ENCODE measurements at places on chromosomes 7 and 10.
A peak's percentile ranks its signal among the peaks of the same experiment; 100 is the strongest.

DNA sequence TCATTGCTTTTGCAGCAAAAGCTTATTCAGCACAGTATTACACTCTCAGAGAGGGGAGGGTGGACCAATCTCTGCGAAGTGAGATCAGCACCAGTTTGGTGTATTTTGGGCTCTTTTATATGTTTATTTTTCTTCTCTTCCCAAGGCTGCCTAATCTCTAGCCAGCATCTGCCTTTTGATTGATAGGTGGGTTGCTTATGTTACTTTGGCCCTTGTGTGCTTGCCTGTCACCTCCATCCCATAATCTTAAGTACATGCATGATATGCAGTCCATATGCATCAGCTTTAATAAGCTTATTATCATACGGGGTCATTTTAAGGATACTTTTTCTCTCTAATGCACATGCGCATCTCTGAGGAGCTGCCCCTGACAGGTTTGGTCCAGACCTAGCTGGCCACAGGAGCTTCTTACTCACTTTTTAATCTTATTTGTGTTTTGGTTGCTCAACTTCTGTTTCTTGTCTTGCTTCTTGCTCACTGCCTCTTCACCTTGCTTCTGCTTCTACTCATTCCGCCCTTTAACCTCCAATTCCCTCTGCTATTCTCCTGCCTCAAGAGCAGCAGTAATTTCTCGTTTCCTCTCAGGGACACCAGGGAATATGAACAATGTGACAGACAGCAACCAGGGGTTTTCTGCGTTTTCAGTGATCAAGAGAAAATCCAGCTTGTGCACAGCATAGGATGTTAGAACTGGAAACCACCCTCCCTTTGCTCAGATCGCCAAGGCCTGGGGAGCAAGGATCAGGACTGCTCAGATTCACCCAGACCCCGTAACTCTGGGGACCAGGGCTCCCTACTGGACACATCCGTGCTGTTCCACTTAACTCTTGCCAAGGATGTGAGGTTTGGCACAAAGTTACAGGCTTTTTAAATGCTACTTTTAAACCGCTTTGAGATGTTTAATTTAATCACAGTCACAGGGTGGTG is 10.0 kb downstream of the RGR start:
- no peak for DNase-seq

- DNase-seq = peak; percentile 17
Observed at GRCh38 chr10:75530299-75530698, 98.9 kb downstream of the LRMDA start.

- no peak for DNase-seq
Observed at GRCh38 chr10:123909426-123909825, 17.8 kb upstream of the CPXM2 start.

DNA sequence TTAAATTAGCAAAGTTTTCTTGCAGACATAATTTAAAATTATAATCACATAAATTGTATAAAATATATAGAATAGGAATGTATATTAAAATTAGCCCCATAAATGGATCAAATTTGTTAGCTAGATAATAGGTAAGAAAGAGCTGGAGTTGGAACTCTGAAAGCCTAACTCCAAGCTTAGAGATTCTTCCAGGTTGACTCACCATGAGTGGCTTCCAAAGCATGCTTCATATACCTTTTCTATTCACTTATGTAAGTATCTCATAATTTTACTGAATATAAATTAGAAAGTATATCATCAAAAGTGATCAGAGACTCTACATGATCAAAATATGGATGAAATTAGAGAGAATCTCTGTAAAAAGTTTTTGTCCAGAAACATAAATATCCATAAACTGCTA is 320.7 kb upstream of the MAGI2 start:
- DNase-seq = no peak

DNA sequence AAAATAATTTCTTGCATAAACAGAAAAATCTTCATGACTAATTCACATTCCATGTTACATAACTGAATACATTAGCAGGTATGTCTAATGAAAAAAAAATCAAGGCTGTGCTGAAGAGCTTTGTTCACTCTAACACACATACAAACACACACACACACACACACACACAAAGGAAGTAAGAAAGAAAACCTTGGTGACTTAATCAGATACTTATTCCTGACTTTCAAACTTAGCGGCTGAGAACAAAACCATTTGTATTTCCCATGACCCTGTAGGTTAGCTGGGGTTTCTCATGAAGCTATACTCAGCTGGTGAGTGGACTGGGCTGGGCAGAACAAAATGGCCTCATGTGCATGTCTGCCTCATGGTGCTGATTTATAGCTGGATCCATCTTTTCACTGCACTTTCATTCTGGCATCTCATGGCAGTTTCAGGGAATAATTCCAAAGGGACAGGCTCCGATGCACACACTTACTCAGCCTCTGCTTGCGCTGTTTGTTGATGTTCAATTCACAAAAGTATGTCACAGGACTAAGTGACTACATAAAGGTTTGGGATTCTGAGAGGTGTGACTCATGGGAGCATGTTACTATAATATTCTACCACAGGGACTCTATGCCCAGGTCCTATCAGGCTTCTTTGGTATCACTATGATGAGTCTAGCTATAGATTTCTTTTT is 161.2 kb downstream of the PCLO start:
- DNase-seq = no peak

GRCh38 chr7:55084307-55084706 is 65.5 kb downstream of the EGFR start:
- no peak for DNase-seq

GRCh38 chr7:156160811-156161210 is 348.5 kb upstream of the SHH start:
- DNase-seq = no peak

GRCh38 chr7:140041659-140042385 is 20.9 kb downstream of the PARP12 start:
- peak; percentile 73 for DNase-seq

DNA sequence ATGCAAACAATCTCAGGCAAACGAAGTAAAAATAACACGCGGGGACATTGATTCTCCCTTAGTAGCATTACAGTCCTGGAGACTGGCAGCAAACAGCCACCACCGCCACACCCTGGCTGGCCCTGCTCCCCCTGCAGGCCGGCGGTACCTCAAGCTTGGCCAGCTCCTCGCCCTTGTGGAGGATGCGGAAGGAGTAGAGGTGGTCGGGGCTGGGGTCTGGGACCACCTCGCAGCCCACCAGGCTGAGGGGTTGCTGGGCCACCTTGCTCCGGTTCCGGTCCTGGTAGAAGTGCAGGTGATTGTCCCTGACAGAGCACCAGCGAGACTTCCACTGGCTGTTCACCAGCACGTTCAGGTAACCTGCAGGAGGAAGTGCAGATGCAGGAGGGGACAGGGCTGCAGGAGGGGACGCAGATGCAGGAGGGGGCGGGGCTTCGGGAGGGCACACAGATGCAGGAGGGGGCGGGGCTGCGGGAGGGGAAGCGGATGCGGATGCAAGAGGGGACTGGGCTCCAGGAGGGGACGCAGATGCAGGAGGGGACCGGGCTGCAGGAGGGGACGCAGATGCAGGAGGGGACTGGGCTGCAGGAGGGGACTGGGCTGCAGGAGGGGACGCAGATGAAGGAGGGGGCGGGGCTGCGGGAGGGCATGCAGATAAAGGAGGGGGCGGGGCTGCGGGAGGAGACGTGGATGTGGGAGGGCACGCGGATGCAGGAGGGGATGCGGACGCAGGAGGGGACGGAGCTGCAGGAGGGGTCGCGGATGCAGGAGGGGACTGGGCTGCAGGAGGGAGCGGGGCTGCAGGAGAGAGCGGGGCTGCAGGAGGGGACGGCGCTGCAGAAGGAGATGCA is 65.7 kb downstream of the VWA2 start:
- peak; percentile 59 for DNase-seq

- DNase-seq = no peak
Observed at GRCh38 chr7:154844955-154845354, 158.0 kb downstream of the PAXIP1 start.

DNA sequence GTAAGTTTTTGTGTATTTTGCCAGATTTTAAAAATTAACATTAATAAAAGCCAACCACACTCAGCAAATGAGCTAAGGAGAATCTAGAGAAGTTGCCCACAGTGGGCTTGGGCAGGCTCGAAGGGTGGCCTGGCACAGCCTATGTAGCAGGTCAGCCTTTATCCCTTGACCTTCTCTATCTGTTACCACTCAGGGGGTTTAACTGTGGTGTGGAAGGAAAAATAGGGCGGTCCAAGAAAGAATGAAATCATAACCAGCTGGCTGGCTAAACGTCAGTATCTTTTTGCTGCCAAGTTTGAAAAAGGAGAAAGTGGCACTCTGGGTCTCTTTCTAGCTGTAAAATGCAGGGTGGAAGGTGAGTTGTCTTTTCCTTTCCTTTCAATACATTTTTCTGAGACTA is 130.3 kb upstream of the ASAH2 start:
- no peak for DNase-seq

GRCh38 chr7:155454183-155455112 is 3.5 kb upstream of the EN2 start:
- no peak for DNase-seq

DNA sequence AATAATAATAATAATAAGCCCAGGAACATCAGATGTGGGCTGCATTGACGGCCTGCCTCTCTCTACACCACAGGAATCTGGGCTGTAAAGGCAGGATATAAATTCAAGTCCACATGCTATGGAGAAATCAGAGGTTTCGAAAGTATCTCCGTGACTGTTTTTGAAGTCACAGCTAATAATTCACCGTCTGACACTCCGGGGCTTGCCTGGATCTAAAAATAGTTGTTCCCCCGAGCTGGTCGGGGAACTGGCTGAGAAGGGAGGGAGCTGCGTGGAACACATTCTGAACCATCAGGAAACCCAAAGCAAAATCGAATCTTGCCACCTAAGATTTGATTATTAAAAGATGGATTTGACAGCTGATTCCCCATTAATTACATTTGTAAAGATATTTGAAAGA is 35.4 kb downstream of the KLF6 start:
- no peak for DNase-seq

All from dermis blood vessel endothelial cell (primary cell).